Stimulated activated CD4-positive, alpha-beta T cell treated with anti-CD3 and anti-CD28 coated beads, Interleukin-2, amount 100 ng/mL, for 24 hours (primary cell): ENCODE measurements at places on chromosomes 6 and 20.

DNA sequence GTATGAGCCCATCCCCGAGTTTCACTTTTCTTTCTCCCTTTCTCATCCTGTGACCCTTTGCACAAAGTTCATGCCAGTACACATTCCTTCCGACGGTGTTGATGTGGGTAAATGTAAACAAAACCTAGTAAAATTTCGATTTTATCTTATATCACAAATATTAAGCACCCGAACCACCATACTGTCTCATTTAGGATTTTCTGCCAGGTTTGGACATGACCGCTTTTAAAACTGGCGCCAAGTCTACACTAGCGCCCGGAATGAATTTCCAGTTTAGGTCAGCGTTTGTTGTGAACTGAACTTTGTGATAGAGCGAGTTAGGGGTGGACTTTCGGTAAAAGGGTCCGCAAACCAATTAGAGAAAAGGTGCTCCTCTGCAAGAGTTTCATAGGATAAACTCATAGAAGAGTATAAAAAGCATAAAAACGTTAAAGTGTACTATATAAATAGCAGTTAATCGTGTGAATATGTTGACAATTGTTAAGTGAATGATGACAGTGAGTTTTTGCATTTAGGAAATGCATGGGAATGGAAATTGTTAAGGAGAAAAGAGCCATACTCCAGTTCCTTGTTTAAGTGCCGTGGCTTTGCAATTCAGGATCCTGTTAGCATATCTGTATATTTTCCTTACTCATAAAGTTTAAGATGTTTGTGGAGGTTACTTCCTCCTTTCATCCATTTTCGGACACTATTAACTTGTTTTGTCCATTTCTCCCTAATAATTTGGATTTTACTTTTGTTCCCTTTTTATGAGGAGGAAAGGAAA, 937 bp downstream of the AKAP7 start:
- DNase-seq: no peak

- DNase-seq: no peak
Observed at GRCh38 chr6:139107051-139107450, 27.8 kb upstream of the HECA start.

- DNase-seq: no peak
Observed at GRCh38 chr6:90238496-90239266, 58.0 kb downstream of the BACH2 start.

DNA sequence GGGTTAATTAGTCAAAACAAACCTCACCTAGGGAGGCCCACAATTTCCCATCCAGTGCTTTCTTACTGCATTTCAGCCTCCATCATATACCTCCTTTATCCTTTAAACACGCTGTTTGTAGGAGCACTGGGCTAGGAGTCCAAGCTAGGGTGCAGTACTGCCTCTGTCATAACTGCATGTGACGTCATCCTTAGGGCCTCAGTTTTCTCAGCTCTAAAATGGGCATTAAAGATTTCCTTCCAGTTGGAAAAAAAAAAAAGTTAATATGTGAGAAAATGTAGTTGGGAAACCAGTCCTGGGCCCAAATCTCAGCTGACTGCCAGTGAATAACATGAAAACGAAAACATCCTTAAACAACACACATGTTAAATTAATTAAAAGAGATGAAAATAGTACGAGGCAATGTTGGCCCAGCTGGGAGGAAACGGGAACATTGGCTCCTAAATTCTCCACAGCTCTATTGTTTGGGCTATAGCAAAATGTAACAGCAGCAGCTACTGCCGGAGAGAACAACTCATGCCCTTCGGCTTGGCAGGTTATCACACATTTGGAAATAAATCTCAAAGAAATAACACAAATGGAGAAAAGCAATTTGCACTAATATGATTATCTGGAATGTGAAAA, 79.9 kb upstream of the CCDC167 start:
- DNase-seq: no peak

GRCh38 chr6:122791310-122791679, 2.2 kb downstream of the SMPDL3A start:
- no peak for DNase-seq

DNA sequence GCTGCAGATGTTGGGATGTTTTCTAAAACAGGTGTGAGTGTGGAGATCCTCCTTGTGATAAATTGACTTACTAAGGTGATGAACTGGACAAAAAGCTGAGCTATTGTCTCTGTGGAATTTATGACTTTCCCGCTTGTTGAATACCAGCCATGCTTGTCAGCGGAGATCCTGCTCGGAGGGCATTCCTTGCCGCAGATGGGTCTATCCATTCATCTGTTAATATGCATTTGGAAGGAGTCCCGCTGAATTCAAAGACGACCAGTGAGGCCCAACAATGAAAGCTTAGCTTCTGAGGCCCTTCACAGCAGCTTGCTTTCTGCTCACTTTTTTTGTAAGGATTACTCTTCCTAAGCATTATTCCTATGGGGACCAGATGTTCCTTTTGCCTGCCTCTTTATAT, 124.9 kb downstream of the TIAM2 start:
- no peak for DNase-seq

GRCh38 chr6:105747823-105748405, 338.2 kb upstream of the PRDM1 start:
- DNase-seq: no peak

DNA sequence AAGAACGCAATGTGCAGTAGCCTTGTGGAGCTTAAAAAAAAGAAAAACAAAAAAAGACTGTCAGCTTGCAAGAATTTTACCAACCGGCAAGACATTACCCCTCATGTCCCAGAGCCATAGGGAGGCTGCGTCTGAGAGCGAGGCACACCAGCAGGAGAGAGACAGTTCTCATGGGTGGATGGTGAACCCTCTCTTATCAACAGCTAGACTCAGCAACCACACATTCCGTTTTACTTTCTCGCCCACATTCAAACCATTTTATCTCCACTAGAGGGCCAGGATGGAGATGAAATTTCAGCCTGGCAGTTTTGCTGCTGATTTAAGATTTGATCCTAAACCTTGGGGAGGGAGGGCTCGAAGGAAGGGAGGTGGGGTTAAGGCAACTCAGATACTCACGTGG, 247.0 kb downstream of the ATXN1 start:
- no peak for DNase-seq

- no peak for DNase-seq
Observed at GRCh38 chr6:135919026-135919425, 67.5 kb downstream of the PDE7B start.

DNA sequence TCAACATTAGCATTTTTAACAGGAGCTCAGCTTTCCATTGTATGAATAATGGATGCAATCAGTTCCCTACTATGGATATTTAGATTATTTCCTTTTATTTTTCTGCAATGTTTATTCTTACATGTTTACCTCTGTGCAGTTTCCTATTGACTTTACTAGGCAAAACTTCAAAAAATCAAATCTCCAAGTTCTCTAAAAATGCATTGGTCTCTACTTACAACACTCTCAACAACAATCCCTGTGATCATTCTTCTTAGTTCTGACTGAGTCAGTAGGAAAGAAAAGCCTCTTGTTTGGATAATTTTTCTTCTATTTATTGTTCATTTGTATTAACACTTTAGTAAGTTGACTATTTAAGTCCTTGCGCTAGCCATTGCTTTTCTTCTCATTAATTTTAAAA, 126.1 kb downstream of the KIF13A start:
- no peak for DNase-seq

GRCh38 chr20:45792317-45793118, 764 bp downstream of the DNTTIP1 start:
- DNase-seq: no peak

DNA sequence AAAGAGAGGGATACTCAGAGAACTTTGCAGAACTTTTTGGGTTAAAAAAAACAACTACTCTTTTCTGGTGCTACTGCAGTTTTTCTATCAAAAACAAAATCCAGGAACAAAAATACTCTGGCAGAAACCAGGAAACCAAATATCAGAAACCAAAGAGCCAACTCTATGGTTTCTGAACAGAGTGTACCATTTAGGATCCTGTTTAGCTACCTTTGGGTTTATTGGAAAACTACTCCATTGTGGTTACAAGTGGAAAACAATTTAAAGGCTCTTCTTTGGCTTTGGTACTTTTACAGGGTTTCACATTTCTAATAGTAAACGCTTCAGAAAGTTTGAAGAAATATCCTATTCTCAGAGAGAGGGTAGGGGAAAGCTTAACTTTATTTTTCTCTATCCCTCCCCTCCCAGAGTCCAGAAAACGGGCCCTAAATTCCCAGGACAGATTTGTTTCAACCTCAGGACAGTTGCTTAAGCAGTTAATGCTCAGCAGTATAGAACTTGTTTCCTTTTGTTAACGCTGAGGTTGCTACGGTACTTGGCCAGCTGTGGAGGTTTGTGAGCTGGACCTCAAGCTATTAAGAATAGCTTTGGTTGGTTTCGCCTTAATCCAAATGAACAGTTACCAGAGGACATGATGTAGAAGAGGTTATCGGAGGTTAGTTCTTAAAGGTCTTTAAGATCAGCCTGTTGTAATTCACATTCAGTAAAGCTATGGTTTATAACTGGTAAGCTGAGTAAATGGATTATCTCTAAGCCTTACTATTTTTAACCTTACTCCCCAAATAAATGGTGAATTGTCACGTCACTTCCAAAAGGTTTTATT, 47.9 kb downstream of the FOXO3 start:
- no peak for DNase-seq

GRCh38 chr6:25369036-25369432, 89.9 kb downstream of the CARMIL1 start:
- DNase-seq: no peak

GRCh38 chr6:153435787-153436186, 304.7 kb upstream of the RGS17 start:
- DNase-seq: no peak

DNA sequence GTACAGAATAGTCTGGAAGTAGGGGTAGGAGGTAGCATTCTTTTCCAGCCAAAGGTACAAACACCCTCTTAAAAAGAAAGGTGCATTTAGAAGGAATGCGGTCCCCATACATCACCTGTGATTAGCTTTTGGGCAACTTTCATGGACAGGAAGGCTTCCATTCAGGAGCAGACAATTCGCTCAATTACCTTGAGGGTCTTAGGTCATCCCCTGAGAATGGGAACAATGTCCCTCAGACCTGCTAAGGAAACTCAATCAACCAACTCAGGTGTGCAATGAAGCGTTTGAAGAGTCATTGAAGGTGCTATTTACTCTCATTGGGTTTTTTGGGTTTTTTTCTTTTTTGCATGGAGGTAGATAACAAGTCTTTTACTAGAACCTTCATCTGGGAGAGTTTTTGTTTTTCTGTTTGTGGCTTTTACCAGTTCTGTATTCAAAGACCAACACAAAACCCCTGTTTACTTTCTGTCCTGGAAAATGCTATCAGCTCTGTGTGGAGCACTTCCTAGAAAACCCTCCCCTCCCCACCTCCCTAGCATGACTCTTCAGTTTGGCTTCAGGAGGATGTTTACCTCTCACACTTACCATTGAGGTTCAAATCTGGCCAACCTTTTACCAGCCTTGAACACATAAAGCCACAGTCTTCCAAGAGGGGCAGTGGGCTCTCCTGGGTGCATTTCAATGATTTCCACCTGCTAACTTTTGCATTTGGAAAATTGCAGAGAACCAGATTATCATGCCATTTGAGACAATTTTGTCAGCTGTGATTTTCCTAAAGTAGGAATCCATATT, 271.2 kb upstream of the PRDM1 start:
- no peak for DNase-seq

- DNase-seq: no peak
Observed at GRCh38 chr6:50361641-50362331, 312.1 kb upstream of the DEFB112 start.

DNA sequence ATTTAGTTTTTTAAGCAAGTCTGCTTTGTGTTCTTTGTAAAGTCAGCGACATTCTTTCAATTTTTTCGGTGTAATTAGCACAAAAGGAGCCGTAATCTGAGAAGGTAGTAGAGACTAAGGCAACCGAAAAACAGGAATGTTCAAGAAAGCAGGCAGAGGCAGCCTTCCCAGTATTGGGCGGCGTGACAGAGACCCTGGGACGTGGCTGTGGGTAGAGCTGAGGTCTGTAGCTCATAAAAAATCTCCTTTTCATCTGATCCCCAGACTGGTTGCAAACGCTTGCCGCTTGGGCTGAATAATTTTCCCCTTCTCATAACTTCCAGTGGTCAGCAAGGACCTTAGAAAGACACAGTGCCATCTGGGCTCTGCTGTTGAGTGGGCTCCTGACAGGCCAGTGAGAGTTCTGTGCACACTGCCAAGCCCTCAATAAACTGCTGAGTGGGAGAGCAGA, 30.8 kb downstream of the GNAS start:
- no peak for DNase-seq

DNA sequence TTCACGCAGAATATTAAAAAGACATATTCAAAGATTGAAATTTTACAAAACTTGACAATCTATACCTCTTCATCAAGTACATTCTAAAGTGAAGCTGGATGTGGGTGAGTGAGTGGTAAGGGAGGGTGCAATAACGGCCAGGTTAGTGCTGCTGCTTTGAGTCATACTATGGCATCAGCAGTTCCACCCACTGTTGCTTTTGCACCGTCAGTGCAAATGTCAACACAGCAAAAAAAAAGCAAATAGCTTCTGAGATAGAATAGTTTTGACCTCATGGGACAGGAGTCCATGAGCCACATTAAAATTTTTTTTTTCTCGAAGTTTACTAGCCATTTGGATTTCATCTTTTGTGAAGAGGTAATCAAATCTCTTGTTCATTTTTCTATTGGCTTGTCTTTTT, 31.8 kb downstream of the PSMF1 start:
- DNase-seq: no peak

DNA sequence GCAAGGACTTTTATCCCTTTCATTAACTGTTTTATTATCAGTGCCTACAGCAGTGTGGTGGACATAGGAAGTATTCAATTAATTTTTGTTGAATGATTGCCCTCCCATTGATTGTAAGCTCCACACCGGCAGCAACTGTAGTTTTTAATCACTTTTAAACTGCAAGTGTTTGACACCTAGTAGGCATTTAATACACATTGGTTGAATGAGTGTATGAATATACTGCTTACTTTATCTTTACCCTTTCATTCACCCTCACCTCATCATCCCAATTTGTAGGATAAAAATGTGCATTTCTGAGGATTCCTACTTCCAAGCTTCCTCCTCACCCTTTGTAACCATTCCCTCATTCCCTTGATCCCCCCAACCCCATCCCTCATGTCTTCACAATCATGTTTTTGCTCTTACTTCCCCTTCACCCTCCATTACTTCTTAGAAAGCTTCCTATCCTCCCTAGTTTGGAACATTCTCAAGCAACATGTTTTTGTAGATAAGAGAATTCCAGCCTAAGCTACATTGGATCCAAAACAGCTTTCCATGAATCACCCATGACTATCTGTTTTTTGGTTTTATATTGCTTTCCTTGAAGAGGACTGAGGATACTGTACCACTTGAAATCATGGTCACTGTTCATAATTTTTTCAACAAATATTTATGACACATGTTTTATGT, 955 bp upstream of the SLC26A8 start:
- no peak for DNase-seq

DNA sequence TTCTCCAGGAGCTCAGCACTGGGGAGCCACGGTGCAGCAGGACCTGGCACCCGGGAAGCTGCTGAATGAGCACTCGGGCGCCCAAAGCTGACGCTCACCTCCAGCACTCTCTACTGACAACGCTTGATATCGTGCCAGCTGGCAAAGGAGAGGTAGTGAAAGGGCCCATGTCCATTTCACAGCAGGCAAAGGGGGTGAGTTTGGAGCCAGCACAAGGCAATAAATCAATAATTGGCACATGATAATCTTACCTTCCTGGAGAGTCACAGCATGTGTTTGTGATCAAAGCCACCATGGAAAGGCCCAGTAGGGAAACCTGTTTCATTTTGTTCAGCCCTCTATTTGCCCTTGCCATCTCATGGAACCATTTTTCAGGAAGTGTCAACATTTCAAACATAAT, 23.3 kb upstream of the SMIM26 start:
- DNase-seq: no peak
